ENCODE measurements at places on chromosomes 5 and 9.

DNA sequence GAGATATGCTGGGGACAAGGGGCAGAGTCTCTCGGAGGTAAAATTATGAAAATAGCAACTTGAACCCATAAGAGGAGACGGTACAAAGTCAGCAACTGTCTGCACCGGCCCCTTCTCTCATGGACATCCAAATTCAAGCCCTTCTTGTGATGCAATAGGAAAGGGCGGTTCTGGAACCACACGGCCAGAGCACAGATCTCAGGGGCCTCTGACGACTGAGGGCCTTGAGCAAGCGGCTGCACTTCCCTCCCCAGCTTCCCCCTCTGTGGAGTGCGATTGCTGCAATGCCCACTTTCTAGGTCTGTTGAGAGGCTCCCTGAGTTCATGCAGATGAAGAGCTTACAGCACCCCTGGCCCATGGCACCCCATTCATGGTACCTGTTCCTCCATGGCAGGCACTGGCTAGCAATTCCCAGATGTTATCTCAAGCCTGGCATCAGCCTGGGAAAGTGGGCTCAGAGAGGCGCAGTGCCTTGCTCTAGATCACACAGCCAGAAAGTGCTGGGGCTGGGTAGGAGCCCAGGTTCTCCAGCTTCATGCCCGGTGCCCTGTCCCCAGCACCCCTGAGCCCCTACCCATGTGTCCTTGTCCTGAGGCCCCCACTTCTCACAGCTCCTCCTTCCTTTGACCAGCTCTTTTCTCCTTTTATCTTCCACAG, 17.7 kb upstream of the CPLX2 start:
- DNase-seq, result no peak

DNA sequence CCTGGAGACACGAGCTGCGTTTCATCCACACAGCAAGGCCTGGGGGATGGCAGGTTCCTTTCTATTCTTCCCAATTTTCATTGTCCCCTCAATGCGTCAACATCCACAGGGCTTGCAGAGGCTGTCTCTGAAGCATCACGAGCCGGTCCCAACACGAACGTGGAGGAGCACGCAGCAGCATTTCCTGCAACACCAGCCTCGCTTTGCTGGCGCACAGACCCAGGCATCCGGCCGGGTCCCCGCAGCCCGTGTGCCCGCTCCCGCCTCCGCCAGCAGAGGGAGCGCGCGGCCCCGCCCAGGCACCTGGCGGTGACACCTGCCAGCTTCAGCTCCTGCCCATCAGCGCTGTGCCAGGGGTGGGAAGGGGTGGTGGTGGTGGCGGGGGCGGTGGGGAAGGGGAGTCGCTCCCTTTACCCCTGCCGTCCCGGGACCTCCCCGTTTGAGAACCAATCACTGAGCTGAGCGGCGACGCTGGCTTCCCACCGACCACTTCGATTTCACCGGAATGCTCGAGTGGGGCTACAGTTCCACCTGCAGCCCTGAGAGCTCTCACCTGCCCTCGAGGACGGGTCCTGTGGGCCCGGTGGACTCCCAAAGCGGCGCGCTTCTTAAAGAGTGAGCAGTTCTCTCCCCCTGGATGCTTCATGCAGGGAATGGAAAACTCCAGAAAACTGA, 464.5 kb downstream of the ICE1 start:
- no peak for DNase-seq

- DNase-seq, result no peak
Measured at GRCh38 chr5:150442699-150443080, 6.8 kb downstream of the RPS14 start.

- DNase-seq, result no peak
Measured at GRCh38 chr9:86766912-86767311, 180.4 kb downstream of the GAS1 start.

DNA sequence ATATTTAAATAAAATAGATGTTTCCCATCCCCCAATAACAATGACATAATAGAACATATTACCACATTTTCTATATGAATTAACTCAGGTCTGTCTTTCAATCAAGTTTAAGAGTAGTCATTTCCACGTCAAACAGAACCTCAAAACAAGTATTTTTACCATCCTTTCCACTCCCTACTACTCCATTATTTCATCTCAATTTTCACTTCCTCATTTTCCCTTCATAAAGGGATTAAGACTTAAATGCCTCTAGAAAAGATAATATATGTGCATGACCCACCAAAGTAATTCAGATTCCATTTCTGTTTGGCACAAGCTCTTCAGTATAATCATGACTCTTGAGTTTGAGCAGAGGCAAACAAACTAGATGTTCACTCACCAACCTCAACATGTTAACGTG, 40.4 kb downstream of the ELOVL7 start:
- DNase-seq, result peak; percentile 67

GRCh38 chr9:37937366-37937765, 33.4 kb upstream of the SLC25A51 start:
- no peak for DNase-seq

DNA sequence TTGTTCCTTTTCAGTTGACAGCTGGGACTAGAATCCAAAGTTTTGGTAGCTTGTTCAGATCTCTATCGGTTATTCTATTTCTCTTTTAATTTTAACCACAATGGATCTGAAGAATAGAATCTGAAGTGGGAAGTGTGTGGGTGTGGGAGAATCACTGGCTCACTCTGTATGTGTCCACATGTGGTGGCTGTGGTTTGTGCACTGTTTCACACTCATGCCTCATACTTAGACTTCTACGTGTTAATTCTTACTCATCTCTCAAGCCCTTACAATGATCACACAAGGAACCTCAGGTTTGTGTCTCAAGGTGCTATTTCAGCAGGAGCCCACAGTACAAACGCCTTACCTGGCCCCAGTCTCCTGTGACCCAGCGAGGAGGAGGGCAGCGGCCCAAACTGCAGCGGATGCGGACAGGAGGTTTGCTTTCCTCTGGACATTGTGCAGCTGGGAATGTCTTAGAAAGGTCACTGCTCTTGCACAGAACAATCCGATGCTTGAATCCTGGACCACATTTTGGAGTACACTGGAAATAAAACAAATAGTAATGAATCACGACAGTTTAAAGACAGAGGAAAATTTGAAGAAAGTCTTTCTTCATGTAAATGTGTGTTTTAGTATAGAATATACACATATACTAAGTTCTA, 309.1 kb downstream of the ADAMTS6 start:
- DNase-seq, result no peak

DNA sequence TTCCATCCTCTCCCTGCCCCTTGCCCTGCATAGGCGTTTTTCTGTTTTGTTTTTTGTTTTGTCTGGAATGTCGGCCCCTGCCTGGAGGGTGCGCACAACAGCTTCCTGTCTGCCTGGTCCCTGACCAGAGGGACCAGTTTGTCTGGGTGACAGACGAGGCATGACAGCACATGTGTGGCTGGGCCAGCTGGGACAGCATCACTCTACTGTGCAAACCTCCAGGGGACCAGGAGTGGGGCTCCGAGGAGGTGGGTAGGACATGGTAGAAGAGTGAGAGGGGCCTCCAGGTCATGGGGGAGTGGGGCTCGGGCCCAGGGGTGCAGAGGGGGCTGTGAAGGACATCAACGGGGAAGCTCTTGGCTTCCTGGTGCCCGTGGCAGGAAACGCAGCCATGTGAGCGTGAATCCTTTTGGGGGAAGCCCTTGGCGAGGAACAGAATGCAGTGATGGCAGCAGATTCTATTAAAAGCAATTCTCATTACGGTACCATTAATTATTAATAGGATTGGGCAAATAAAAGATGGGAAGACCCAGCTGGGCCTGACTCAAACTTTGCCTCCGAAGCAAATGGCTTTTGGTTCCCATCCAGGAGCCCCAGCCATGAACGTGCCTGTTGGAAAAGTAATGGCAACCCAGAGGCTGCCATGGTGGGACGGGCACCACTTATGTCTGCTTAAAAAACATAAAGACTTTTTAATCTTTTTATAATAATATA, 184.4 kb upstream of the IER5L start:
- DNase-seq, result no peak

GRCh38 chr5:171299228-171299627, 9.8 kb upstream of the TLX3 start:
- no peak for DNase-seq

DNA sequence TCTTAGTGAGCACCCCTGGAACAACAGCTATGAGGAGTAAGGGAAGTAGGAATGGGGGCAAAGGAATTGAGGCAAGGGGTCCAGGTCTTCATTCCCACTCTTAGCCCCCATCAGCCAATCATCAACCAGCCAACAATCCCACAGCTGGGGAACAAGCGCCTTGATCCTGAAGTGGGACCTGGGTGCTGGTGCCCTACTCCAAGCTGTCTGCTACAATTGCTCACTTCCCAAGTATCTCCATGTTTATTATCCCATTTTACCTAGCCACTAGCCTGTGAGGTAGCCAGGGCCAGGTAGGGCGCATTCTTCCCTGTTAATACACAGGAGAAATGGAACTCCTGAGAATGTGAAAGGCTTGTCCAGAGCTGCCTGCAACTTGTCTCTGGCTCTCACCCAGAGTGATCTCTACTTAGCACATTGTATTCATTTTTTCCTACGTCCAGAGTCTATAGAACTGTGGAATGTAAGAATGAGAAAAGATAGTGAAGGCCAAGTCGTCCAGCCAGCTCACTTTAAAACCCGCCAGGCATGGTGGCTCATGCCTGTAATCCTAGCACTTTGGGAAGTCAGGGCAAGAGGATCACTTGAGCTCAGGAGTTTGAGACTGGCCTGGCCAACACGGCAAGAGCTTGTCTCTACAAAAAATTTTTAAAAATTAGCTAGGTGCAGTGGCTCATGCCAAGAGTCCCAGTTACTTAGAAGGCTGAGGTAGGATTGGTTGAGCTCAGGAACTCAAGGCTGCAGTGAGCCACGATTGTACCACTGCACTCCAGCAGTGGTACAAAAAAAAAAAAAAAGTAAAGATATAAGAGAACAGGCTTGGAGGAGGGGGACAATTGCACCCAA, 6.2 kb upstream of the DNAJC18 start:
- no peak for DNase-seq

DNA sequence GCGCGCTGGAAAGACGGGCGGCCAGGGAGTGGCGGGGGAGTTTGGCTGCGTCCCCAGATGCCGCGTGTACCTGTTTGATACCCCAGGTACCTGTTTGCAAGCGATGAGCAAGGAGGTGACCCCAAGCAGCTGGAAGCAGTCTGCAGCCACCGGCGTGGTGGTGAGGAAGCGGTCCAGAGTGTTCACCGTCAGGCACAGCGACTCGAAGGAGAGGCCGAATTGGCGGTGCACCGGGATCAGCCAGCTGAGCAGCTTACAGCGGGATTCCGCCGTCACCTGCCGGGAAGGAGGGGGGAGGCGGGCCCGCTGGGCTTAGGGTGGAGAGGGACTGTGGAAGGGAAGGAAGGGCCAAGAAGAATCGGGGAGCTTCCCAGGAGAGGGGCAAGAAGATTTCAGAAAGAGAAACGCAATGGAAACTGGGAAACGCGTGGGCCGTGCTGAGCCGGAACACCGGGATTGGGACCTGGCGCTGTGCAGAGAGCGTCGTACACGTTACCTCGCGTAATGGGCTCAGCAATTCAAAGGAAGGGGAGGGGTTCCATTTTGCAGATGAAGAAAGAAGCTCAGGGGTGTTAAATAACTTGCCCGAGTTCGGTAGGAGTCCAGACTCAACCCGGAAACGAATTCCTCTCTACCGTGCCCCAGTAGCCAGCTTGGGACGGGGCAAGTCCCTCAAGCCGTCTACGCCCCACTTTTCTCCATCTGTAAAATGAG, 980 bp downstream of the CCNO start:
- peak; percentile 63 for DNase-seq

DNA sequence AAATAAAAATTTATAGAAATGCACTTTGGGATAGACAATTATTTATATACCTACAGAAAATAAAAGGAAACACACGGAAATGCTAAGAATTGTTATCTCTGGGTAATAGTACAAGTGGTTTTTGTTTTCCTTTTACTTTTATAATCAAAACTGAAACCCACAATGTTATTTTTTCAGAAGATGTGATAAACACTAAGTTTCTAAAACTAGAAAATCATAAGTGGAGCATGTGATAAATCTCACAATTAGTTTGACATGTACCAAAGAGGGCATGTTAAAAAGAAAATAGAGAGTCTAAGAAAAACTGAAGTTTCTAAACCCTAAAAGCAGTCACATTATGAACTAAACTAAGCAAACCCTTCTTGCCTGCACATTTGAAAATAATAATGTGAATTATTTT, 61.1 kb downstream of the OXCT1 start:
- no peak for DNase-seq
